ENCODE measurements at places on chromosomes 3 and 15. TPM values are rescaled to one million over a fixed set of nuclear protein-coding genes. Genes with fewer than 3 reads are reported as not detected.

GRCh38 chr3:87694678-87695077 lies 364.1 kb downstream of the CGGBP1 start:
- H3K4me1 ChIP-seq = no peaks in the 10 kb centered on the region
- no peaks in the 10 kb centered on the region for H3K27me3 ChIP-seq
- DNase-seq = no peak
- no peak overlapping the region for H3K4me3 ChIP-seq
- H3K27ac ChIP-seq = no peak overlapping the region
- no peaks in the 10 kb centered on the region for H3K36me3 ChIP-seq

PPCDC gene
- 17.1 TPM for total RNA-seq

DNA sequence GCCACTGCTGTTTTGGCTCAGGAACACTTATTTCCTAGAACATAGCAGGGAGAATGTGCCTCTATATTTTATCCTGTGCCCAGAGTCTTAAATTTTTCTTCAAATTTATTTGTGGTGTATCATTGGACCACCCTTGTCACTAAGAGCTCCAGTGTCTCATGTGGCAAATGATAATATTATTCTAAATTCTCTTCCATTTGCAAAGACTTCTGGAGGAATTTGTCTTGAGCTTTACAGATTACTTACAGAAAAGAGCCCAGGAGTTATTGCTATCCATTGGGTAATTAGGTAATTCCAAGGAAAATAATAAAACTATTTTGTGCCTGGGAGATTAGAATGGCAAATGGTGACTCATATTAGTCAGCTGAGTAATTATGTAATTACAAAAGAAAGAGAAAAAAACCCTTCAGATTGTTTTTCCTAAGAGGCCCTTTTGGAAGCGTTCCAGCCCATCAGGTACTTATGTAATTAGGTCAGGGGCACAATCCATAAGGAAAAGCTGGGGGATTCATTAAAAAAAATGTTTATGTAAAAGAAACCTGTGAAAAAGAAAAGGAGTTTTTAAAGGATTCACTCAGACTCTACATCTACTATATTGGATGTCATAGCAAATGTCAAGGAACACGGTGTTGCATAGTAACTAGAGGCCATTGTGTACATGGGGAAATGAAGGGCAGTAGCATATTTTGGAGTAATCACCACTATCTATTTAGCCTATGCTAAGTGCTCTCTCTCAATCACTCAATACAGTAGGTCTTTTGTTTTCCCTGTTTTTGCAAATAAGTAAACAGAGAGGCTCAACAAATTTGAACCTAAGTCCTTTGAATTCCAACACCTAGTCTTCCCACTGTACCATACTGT lies 380.9 kb upstream of the RARB start:
- H3K4me1 ChIP-seq = no peaks in the 10 kb centered on the region
- DNase-seq = no peak
- no peaks in the 10 kb centered on the region for H3K36me3 ChIP-seq
- no peak overlapping the region for H3K27ac ChIP-seq
- H3K27me3 ChIP-seq = no peaks in the 10 kb centered on the region

DNA sequence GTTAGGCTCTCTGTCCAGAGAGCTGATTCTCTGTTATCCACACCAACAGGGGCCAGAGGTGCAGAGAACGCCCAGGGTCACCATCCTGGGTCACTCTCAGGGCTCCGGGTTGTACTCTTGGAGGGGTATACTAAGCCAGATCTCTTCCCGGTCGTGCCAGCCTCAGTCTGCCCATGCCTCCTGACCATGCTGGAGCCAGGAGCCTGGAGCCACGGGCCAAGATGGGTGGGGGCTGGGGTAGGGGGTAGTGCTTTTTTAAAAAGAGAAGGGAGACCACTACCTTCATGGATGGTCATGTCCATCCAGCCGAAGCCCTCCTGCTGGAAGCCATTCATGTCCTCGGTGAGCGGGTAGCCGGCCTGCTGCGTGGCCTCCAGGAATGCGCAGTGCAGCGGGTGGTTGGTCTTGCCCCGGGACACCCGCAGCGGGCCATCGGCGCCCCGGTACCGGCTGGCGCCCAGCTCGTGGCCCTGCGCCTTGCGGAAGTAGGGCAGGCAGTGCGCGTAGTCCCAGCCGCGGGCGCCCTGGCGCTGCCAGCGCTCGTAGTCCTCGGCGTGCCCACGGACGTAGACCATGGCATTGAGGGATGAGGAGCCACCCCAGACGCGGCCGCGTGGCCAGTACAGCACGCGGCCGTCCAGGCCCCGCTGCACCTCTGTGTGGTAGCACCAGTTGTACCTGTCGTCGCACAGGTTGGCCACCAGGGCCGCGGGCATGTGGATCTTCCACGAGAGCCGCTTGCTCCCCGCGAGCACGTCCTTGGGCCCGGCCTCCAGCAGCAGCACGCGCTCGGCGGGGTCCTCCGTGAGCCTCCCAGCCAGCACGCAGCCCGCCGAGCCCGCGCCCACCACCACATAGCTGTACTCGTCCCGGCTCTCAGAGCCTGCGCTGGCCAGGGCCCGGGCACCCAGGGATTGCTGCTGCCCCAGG lies 22.9 kb downstream of the CHDH start:
- no peaks in the 10 kb centered on the region for H3K4me1 ChIP-seq
- H3K27ac ChIP-seq = no peak overlapping the region
- H3K27me3 ChIP-seq = no peaks in the 10 kb centered on the region
- no peak overlapping the region for H3K4me3 ChIP-seq
- no peak for DNase-seq
- H3K36me3 ChIP-seq = no peaks in the 10 kb centered on the region

- H3K27me3 ChIP-seq = peaks cover 2% of the 10 kb centered on the region
- H3K36me3 ChIP-seq = no peaks in the 10 kb centered on the region
- DNase-seq = no peak
- H3K27ac ChIP-seq = no peak overlapping the region
- H3K4me3 ChIP-seq = no peak overlapping the region
Observed at GRCh38 chr3:12121466-12121865, 37.2 kb downstream of the TIMP4 start.

CACNA2D3 gene
- 4.1 TPM for total RNA-seq

DNA sequence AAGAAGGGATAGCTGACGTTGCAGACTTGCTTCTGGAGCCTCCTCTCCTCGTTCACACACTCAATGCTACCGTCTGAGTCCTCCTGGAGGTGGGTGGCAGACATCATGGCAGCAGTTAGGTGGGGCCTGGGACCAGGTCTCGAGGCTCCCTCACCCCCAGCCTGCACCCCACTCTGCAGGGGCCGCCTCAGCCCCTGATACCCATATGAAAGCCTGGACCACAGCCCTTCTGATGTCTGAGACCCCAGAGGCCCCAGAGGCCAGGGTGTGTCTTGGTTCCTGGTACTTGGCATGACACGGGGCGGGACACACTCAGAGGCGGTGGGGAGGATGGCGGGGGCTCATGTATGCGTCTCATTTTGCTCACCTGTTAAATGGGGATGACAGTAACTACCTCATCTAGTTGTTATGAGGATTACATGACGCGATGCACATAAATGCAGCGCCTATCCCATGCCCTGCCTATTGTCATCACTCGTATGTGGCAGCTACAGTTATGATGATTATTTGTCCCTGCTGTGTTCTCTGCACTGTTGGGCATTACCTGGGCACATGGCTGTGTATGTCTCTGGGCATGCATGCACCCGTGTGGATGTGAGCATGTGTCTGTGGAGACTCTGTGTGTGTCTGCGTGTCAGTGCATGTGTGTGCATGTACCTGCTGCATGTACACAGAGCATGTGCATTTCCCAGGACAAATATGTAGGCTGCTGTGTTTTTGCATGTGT lies 39.9 kb downstream of the FEM1B start:
- DNase-seq = no peak
- no peak overlapping the region for H3K4me3 ChIP-seq
- no peaks in the 10 kb centered on the region for H3K4me1 ChIP-seq

ZNF710 gene
- total RNA-seq = 21.8 TPM

DNA sequence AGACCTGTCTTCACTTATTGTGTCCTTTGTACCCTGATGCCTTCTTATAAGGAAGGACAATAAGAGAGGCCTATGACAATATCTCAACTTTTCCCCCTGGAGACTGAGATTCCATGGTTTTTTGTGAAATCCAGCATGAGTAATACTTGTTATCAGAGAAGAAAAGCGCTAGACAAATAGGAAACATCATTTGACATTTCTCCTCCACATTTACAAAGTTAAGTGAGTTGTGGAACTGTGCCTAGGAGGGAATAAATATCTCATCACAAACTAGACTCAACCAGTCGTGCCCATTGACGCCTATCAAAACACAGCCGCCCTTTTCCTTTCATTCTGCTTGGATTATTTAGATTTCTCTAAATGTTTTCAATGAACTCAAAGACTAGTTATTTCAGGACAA lies 253.1 kb downstream of the MECOM start:
- H3K36me3 ChIP-seq = no peaks in the 10 kb centered on the region
- no peak overlapping the region for H3K4me3 ChIP-seq
- no peaks in the 10 kb centered on the region for H3K4me1 ChIP-seq
- DNase-seq = no peak
- H3K27me3 ChIP-seq = no peaks in the 10 kb centered on the region

ITIH1 gene
- not detected for total RNA-seq

GHSR gene
- not detected for total RNA-seq

- H3K27me3 ChIP-seq = no peaks in the 10 kb centered on the region
- H3K4me1 ChIP-seq = no peaks in the 10 kb centered on the region
- no peaks in the 10 kb centered on the region for H3K36me3 ChIP-seq
- no peak for DNase-seq
- no peak overlapping the region for H3K27ac ChIP-seq
Observed at GRCh38 chr3:25458420-25458814, 30.4 kb downstream of the RARB start.

Measured in naive thymus-derived CD4-positive, alpha-beta T cell (primary cell).